ENCODE measurements at places on chromosomes 16 and 17.

GRCh38 chr17:32286518-32286900 lies 20.9 kb downstream of the RHBDL3 start:
- DNase-seq, result no peak

DNA sequence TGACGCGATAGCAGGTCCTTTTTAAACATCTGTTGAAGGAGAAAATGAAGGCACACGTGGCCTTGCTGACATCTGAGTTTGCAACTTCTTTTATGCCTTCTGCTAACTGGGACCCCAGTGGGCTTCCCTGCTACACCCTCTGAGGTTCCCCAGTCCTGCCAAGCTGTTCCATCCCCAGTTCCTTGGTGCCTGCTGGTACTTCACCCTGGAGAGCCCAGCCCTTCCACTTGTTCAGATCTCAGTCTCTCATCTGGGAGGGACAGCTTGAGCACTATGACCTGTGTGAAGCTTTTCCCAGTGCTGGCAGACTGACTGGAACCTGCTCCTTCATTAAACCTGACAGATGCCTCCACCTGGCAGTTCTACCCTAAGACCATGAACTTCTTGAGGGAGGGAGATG lies 95.5 kb downstream of the WWOX start:
- DNase-seq, result no peak

GRCh38 chr17:63963123-63963522 lies 9.6 kb downstream of the SCN4A start:
- DNase-seq, result no peak

DNA sequence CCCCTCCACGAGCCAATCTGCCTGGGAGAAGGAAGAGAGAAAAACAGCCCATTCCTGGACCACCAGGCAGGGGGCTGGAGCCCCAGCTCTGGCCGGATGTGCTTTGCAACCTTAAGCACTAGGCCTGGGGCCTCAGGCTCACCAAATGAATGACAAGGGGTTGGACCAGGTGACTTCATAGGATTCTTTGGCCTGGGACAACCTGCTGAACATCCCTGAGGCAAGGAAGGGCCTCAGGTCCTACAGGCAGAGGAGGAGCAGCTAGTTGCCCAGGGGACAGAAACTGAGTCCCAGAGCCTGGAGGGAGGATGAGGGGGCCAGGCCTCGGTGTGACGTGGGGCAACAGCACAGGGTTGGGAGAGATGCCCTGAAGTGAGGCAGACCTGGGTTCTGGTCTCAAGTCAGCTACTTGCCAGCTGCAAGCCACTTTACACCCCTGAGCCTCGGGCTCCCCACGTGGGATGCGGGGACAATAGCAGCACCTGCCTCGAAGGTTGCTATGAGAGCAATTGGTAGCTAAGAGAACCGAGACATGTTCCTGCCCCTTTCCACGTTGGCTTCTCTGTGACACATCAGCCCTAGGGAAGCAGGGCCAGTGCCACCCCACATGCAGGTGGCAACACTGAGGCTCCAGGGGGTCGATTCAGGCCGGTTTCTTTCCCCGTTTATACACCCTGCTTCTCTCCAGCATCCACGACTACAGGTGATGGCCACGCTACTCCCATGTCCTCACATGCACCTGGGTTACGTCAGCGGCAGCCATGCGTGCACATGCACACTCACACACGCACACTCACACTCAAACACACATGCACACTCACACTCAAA lies 42.6 kb downstream of the CFAP20 start:
- no peak for DNase-seq

DNA sequence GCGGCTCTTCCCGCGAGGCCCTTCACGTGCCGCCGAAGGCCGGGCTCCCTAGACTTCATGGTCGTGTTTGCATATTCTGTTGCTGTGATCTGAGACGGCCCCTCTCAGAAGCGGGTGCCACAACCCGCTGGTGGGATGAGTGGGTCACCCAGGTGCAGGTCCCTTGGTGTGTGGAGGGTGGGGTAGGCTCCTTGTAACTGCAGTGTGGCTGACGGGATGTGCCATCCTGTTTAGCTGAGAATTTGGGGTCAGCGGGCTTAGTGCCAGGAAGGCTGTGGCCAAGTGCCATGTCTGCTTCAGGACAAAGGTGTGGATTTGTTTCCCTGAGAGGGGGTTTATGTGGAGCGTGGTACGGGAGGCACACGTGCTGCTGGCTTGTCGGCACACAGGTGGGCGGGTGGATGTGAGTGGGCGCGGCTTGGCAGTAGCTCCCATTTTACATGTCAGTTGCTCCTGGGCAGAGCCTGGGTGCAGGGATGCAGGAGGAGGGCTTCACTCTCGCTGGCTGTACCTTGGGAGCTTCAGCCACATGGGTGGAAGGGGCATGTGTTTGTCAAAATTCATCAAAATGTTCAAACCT lies 9.2 kb upstream of the WFIKKN1 start:
- DNase-seq, result no peak

GRCh38 chr16:56519459-56520250 lies at the start of gene BBS2:
BBS2 (minus strand) TSS chr16:56520024; CDS start chr16:56519862, 162 bp downstream.
- peak; percentile 89 for DNase-seq

GRCh38 chr17:77394540-77395295 lies 253.9 kb downstream of the SEC14L1 start:
- no peak for DNase-seq

DNA sequence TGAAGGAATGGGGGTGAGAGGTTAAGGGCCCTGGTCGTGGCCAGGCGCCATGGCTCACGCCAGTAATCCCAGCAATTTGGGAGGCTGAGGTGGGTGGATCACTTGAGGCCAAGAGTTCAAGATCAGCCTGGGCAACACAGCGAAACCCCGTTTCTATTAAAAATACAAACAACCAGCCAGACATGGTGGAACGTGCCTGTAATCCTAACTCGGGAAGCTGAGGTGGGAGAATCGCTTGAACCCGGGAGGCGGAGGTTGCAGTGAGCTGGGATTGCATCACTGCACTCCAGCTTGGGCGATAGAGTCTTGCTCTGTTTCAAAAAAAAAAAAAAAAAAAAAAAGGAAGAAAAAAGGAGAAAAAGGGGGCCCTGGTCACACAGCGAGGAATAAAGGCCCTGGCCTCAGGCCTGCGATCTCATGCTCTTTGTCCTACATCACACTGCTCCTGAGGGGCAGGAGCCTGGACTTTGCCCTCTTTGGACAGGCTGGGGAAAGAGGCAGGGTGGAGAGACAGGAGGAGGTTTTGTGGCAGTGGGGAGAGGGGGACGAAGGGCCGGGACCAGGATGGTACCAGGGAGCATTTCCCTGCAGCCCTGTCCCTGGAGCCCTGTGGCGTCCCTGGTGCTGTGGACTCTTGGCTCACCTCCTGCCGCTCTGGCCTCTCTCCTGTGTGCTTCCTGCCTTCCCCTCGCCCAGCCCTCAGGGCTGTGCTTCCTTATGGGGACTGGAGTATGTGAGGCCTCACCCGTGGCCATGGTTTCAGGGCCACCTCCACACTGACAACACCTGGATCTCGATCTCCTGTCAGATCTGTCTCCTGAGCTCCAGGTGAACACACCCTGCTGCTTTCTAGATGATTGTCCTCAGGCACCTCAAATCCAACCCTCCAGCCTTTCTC lies 19.7 kb upstream of the SLC25A19 start:
- no peak for DNase-seq

DNA sequence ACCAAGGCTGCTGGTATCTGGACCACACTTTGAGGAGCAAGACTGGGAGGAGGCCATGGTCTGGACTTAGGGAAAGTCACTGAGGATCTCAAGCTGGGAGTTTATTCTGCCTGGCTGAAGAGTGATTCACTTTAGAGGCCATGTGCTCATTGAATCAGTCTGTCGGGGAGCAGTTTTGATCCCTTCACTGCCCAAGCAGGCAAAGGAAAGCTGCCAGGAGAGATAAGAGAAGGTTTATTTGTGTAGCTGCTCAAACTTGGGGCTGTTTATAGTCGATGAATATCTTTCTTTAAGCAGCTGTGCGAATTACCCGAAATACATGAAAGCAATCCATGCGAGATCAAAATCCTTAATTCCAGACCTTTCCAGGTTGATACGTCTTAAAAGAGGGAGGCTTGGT lies 544.4 kb upstream of the EEF2KMT start:
- no peak for DNase-seq

GRCh38 chr17:45889579-45889978 lies 4.8 kb upstream of the MAPT start:
- DNase-seq, result no peak

DNA sequence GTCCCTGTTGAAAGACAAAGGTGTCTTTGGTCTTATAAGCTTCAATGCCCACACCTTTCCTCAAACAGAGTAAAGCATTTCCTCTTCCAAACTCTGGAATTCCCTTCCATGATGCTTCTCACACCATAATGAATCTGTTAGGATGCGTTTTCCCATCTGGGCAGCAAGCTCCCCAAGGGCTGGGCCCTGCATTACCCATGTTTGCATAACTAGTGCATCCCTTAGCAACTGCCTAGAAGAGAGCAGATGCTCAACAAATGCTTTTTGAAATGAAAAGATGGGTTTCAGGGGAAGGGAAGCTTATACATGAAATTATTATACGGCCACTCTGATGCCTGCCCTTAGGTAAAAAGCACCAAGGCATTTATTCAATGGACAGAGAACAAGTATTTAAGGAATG lies 124.5 kb upstream of the CCL2 start:
- DNase-seq, result no peak

DNA sequence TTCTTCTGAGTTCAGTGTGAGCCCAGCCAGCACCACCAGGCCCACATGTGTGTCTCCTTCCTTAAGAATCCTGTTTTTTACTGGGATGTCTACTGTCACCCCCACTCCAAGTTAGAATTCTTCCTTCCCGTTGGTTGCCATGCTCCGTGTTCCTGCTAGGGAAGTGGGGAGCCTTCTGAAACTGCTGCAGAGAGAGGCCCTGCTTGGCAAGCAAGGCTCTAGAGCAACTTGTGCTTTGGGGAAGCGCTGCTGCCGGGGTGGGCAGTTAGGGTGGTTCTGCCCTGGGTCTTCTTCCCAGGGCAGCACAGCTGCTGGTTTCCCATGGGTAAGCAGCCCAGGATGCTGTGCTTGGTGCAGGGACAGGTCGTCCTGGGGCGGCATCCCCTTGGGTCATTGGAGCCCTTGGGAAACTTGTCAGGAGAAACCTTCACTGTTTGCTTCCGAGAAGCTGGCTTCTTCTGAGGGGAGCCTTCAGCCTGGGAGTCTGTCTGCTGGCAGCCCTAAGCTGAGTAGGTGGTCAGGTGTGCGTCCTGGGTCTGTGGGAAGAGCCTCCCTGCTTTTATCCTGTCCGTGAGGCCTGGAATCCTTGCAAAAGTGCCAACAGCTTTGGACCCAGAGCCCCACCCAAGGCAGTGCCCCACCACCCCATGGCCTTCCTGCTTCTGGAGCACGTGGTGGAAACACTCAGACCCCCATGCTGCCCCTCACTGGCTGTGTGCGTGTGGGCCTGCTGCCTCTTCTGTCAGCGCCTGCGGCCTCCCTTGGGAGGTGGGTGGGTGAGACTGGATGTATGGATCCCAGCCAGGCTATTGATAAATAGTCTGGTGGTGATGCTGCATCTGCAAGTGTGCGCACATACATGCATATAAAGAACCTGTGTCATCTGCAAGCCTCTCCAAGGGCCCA lies 71.8 kb downstream of the PLD6 start:
- no peak for DNase-seq

DNA sequence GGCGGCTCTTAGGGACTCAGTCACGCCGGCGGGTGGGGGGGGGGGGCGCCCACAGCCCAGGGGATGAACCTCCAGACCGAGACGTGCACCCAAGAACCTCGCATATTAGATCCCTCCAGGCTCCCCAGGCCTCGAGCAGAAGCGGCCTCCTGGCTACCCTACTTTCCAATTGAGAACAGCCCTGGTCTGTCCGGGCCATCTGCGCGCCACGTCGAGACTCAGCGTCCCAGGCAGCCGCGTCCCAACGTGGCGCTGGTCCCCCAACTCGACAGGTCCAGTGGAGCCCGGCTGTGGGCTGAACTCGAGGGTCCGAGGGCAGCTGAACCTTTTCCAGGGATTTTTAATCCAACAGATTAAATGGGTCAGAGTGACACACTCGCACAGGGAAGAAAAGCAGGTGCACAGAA lies 2.3 kb upstream of the IRX3 start:
- DNase-seq, result no peak
